NCI-H1436 (cell line): ENCODE measurements at places on chromosomes 3 and 15.

DNA sequence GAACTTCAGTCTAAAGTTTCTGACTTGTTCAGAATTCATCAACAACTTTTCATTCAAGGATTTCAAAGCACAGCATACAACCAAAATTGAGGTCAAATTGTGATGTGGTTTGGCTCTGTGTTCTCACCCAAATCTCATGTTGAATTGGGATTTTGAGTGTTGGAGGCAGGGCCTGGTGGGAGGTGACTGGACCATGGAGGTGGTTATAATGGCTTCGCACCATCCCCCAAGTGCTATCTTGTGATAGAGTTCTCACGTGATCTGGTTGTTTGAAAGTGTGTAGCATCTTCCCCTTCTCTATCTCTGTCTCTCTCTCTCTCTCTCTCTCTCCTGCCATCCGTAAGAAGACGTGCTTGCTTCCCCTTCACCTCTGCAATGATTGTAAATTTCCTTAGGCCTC, 19.6 kb upstream of the SUCLG2 start:
- DNase-seq, result no peak

DNA sequence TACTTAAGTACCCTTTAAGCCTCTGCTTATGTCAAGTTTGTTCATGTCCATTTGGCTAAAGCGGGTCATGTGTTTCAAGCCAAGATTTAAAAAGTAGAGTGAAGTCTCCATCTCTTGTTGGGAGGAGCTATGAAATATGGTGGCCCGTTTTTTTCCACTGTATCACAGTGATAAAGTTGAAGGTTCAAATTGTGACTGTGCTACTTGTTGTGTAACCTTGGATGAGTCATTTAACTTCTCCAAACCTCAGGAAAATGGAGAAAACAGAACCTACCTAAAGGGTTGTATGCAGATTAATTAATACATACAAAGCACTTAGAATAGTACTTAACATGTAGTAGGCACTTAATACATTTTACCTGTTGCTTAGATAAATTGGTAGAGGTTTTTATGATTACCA, 43.4 kb downstream of the SNAPC5 start:
- no peak for DNase-seq

- DNase-seq, result no peak
Measured at GRCh38 chr3:58052373-58053273, 44.4 kb downstream of the FLNB start.

DNA sequence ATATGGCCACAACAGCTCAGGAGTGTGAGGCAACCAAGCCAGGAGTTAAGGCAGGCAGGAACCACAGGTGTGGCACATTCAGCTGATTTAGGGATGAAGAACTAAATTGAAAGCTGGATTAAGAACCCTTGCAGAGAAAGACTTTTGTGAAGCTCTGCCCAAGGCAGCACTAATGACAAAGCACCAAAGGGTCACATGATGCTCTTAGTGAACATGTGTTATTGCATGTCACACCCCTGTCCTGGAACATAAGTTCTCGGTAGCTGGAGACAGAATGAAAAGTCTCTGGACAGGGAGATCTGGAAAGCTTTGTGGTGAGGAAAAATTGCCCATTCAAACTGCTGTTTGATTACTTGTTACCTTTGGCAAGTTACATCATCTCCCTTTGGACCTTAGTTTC, 3.2 kb downstream of the EAF1 start:
- no peak for DNase-seq

DNA sequence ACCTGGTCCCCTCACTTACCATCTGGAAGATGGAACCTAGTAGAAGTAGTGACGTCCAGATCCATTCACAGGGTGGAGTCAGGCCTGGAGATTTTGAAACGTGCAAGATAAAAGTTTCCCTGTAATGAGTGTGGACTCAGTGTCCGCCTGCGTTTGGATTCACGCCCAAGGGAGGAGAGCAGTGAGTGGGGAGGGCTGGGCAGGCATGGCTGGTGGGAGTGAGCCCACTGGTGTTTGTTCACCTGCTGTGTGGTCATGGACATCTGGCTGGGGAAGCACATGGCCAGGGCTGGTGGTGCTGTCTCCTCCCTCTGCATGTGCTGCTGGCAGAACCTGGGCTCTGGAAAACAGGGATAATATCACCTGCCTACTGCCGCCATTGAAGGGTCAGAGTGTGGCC, 37.0 kb downstream of the RLBP1 start:
- no peak for DNase-seq

GRCh38 chr3:66411474-66411873, 89.3 kb downstream of the LRIG1 start:
- DNase-seq, result no peak

- DNase-seq, result no peak
Measured at GRCh38 chr3:176490357-176490756, 706.9 kb downstream of the TBL1XR1 start.

DNA sequence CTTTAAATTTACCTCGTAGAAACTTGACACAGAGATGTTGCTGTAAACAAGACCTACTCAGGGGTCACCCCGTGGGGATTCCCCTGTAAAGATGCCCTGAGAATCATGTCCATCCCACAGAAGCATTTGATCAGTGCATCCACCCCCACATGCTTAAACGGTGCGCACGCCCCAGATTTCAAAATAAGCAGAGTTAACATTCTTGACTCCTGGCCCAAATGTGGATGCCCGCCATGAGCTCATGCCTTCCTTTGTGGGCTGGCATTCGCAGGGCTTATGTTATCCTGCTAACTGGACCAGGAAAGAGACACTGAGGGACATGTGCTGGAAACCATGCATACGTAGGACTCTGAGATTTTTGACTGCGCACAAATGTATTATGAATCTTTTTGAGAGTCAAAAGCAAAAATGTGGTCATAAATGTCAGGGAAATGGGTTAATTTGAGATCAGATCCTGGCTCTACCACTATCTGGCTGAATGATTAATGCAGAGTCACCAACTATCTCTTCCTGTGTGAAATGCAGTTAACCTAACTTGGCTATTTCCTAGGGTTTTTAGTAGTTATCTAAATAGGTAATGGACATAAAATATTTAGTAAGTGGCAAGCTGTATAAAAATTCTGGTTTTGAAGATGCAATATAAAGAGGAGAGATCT, 9.1 kb upstream of the TP63 start:
- no peak for DNase-seq

GRCh38 chr3:49721596-49721895, 2.1 kb upstream of the AMIGO3 start:
- DNase-seq, result no peak

DNA sequence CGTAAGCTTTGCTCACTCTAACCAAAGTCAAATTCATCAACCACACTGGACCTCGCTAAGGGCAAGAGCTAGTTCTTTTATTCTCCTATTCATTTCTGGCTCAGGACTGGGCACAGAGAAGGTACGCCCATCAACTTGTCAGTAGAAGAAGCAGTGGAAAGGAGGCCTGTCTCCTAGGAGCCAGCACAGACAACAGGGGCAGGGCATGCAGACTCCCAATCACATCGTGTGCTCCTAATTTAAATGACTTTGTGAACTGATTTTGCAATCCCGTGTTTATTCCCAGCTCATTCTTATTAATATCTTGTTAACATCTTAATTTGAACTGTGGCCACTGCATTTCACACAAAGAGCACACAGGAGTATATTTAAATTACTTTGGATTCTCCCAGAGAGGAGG, 161.1 kb upstream of the BCL6 start:
- DNase-seq, result no peak

DNA sequence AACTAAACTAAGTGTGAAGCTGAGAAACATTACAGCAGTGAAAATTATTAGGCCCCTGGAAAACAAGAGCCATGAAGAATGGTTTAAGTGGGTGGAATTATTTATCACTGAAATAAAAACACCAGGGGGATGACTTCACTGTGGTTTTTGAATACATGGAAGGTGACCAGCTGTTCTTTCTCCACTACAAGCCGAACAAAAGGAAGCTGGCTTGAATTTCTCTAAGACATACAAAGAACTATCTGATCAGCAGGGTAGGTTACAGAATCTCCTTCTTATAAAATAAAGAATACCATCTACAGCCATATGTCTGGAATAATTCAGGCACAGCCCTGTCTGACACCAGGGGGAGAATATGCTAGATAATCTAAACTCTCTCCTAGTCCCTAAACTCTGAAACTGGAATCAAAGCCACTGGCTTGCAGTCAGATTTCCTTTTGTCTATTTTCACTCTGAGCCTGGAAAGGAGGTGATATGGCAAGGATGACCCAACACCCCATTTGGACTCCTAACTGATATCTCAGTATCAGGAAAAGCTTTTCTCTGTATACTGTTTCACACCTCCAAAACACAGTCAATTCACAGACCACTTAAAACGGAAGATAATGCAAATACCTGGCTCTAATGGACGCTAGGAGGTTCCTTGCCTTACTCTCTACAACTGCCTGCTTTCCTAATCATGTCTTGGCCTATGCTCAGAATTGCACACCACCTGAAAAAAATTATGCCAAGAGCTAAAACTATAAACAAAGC, 31.2 kb downstream of the SPATA12 start:
- DNase-seq, result no peak

DNA sequence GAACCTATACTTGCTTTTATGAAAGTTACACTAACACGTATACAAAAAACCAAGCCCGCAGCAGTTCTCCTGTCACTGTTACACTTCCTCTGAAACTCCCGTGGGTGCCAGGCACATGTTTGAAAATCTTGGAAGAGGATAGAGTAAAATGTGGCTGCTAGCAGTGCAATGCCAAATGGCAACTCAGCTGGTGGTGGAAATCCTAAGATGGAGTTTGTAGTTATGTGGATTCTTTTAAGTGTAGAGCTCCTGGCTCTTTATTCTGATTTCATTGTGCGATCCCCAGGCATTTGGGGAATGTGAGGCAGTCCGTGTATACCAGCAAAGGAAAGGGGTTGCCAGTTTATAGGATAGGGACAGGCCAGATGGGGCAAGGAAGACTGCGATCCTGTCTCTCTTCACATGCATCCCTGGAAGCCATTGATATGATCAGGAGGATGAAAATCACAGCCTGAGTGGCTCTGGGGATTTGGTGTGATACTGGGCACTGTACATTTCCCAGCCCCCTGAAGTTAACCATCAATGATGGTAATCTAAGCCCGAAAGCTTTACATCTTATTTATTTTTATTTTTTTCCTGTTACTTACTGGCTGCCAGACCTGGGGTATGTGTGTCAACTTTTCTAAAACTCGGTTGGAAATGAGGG, 1.1 kb downstream of the STAC start:
- DNase-seq, result no peak

DNA sequence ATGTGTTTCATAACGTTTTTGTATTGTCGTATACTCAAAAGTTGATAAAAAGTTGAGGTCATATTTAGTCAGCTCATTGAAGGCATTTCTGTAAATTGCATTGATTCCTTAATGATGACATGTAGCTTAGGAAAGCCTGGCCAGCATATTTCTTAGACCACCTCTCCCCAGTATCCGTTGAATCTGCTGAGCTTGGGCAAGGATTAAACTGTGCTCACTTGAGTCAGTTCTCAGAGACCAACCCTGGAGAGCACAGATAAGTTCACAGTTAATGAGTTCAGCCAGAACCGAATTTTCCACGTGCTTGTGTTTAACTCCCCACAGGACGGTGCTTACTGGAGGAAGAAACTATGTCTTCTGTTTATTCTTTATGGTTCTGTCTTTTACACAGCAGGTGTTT, 132.7 kb downstream of the SLC25A26 start:
- DNase-seq, result no peak

GRCh38 chr3:133754973-133755828, 9.0 kb downstream of the TF start:
- no peak for DNase-seq

DNA sequence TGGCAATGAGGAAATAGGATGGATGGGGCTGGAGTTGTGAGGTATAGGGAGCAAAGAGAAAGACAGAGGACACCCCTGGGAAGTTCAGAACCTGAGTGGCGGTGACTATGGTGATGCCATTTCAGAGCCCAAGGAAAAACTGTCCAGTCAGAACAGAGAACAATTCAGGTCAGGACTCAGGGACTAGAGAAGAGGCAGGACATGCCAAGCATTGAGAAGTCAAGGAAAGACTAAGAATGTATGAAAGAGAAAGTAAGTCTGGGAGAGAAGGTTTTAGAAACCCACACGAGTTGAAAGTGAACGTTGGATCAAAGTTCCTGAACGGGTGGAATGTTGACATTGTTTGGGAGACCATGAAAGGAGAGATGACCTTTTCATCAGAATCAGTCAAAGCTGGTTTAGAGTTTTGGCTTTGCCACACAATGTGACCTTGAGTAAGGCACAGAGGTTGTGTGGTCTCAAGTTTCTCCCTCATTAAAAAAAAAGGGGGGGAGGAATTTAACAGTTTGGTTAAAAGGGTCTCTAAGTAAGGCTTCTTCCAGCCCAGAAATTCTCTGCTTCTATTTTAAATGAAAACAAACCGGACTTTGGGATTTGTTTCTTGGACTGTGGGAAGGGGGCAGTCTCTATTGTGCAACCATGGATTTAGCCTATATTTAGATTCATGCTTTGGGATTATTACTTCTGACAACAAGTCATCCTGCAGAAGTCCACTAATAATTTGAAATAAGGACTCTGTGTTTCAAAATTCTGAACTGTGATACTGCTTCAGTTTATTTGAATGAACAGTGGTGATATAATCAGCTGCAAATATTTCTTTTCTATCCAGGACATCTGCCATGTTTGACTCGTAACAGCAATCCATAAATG, 315.9 kb upstream of the TBL1XR1 start:
- no peak for DNase-seq

- DNase-seq, result peak; percentile 93
Measured at GRCh38 chr15:66154581-66154980, 99.0 kb downstream of the MEGF11 start.

GRCh38 chr3:101149707-101150106, 156.5 kb upstream of the ABI3BP start:
- no peak for DNase-seq

DNA sequence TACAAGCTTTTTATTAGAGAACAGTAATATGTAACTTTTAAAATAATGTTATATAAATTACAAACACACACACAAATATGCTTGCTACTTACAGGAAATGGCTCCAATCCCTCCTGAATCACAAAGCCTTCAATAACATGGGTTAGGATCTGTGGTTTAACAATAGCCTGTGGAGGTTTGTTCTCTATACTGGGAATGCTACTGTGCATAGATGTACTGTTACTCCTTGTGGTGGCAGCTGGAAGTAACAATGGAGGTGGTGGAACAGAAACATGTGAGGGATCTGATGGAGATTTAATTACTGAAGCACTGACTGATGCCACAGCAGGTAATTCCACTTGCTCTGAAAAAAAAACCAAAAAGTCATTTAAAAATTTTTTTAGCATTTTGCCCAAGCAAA, 64.4 kb downstream of the PHC3 start:
- DNase-seq, result no peak

GRCh38 chr15:73732930-73733329, 20.2 kb downstream of the INSYN1 start:
- no peak for DNase-seq

- no peak for DNase-seq
Measured at GRCh38 chr3:16410659-16411058, 102.8 kb downstream of the RFTN1 start.

DNA sequence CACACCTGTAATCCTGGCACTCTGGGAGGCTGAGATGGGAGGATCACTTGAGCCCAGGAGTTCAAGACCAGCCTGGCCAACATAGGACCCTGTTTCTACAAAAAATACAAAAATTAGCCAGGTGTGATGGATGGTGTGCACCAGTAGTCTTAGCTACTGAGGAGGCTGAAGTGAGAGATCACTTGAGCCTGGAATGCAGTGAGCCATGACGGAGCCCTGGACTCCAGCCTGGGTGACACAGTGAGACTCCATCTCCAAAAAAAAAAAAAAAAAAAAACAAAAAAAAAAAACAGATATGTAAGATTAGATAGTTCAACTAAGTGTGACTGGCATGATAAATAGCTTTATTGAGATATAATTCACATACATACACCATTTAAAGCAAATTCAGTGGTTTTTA, 9.7 kb downstream of the RBSN start:
- no peak for DNase-seq

- no peak for DNase-seq
Measured at GRCh38 chr15:98771541-98771940, 123.2 kb downstream of the IGF1R start.
